ENCODE measurements at places on chromosomes 12 and 14. TPM values are rescaled to one million over a fixed set of nuclear protein-coding genes. Genes with fewer than 3 reads are reported as not detected.

The BMP4 gene
- not detected for total RNA-seq

- DNase-seq, result no peak
These were observed 176.7 kb downstream of the CALM1 start for GRCh38 chr14:90573385-90574105.

The PNMA1 gene
- 18.2 TPM for total RNA-seq

GRCh38 chr12:110993434-110993833 is 73.1 kb upstream of the MYL2 start:
- DNase-seq, result no peak

DNA sequence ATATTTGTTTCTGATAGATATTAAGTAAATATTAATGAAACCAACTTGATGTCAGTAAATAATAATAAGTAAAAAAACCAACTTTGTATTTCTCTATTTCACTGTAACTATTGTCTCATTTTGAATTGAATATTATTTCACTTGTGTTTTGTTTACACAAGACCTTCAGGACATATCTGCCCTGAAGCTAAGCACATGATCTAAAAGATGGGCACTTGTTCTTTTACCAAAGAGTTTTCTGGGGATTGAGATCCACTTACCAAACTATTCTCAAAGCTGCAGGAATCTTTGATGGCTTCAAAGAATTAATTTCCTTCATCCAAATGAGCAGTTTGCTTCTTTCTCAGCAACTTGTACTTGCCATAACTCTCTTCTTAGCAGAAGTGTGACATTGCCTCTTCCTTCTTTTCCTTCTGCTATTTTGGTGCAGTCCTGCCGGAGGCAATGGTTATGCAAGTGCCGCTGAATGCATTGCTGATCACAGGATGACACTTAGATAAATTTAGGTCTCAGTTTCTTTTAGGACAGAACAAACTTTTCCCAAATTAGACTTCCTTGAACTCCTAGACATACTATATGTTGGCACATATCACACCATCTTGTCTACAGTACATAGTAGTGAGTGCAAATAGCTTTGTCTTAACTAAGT is 9.2 kb downstream of the FAR2 start:
- DNase-seq, result no peak

DNA sequence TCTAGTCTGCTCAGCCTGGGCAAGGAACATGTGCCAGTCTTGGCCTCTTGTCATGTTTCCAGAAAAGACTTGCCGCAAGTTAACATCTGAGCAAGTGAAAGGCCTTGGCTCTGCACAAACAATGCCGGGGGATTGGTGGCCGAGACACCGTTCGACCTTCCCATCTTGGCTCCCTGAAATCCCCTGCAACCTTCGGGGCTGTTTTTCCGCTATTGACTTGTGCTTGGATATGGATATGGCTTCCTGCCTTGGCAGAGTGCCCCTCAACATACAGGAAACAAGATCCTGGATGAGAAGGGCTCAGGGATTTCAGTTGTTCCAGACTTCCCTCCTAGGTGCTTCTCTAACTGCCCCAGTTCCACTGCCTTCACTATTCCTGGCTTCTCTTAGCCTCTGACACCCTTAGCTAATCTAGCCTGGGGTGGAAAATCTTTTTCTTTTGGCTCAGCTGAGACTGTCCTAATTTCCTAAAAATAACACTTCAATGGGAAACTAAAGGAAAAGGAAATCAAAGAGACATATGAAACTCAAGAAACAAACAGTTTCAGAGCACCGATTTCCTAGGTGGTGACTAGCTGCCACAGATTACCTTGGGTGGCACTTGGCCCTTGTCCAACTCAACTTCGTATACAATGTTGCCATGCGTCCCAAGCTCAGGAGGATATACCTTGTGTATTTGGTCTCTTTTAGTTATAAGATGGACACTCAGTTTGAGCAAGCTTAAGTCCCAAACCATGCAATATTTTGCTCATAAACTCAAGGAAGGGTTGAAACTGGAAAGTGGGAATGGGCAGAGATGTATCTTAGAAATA is 33.9 kb downstream of the RDH12 start:
- DNase-seq, result no peak

DNA sequence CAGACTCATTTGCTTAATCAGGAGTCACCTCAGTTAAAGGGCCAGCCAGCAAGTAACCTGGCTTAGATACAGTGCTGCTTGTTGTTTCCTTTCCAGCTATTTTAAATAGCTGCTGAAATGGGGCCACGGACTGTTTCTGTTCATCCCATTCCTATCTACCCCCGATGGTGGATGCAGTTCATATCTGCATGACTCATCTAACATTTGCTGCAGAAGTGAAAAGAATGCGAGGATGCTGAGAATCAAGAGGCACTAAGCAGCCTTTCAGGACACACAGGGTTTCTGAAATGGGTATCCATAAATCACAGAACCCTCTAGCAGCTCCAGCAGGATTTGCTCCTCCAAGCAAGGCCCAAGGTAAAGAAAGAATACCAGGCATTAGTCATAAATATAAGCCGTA is 60.2 kb upstream of the RTRAF start:
- peak; percentile 37 for DNase-seq

The CLEC9A gene
- total RNA-seq, result not detected

The SYNDIG1L gene
- not detected for total RNA-seq

DNA sequence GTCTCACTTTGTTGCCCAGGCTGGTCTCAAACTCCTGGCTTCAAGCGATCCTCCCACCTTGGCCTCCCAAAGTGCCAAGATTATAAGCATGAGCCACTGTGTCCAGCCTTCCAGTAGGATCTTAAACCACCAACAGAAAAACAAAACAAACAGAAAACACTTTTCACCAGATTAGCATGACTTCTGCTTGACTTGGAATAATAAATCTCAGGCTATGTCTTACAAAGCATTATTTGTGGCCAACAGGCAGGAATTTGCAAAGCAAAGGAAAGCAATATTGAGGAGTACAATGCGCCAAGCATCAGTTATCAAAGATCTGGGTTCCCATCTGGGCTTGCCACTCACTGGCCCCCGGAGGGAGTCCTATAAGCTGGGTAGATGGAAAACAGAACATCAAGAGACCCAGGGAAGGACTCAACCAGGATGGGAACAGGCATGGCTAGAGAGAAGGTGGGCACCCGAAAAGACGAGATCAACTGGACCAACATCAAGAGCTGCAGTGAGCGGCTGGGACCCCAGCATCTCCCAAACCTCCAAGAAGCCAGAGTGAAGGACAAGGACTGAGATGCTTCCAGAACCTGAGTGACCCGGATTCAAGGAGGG is 101.2 kb downstream of the TMEM30B start:
- no peak for DNase-seq

DNA sequence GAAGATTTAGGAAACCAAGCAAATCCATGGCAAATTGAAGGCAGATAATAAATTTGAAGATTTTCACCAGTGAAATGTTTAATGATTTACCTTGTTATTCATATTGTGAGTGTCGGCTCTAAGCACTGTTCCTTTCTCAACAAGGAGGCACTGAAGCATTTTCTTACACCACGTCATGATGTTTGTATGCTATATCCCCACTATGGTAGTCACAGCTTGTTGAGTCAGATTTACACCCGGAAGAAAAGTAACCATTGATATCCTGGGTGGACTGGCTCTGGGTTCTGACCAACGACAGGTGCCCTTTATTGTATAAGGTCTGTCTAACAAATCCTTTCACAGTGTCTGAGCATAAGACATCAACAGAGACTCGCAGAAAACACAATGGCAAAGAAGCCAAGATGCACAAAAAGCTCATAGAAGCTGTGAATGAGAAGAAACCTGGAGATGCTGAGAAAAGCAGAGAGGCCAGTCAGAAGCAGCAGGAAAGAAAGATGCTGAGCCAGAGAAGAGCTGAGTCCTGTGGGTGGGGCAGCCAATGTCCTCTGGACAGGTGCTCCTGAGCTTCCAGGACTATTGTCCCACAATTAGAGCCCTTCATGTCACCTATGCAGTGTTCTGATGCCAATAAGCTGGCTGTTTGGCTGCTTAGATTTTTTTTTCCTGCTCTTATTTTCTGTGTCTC is 49.7 kb upstream of the ARHGAP5 start:
- DNase-seq, result peak; percentile 20

The TMPRSS12 gene
- total RNA-seq, result not detected

The GLIPR1L2 gene
- total RNA-seq, result 1.6 TPM

GRCh38 chr12:52622349-52622748 is 4.0 kb upstream of the KRT73 start:
- no peak for DNase-seq

- DNase-seq, result peak; percentile 49
These were observed 123.4 kb downstream of the PTPRQ start for GRCh38 chr12:80567401-80567800.

GRCh38 chr12:130117233-130117632 is 45.0 kb upstream of the FZD10 start:
- DNase-seq, result no peak

The CLEC7A gene
- total RNA-seq, result not detected

DNA sequence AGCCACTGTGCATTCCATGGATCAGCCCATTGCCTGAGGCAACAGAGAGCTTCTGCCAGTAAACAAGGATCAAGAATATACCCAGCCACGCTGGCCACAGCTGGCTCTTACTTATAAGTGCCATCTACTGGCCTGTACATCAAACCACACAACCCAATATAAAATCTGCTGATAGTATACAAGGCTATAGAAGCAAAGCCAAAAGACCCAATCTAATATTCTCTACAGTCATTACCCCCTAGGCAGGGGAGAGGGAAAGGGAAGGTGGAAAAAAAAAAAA is 4.4 kb upstream of the FAM186B start:
- DNase-seq, result peak; percentile 37

The POTEG gene
- not detected for total RNA-seq

DNA sequence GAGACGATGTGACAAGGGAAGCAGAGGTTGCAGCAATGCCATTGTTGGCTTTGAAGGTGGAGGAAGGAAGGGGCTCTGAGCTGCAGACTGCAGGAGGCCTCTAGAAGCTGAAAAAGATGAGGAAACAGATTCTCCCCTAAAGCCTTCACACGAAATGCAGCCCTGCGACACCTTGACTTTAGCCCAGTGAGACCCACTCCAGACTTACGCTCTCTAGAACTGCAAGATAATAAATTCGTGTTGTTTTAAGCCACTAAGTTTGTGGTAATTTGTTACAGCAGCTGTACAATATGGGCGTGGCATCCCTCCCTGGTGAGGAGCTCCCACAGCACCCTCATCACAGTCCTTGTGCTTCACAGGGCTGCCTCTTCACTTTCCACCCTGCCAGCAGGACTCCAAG is 53.2 kb downstream of the GOLGA5 start:
- no peak for DNase-seq

DNA sequence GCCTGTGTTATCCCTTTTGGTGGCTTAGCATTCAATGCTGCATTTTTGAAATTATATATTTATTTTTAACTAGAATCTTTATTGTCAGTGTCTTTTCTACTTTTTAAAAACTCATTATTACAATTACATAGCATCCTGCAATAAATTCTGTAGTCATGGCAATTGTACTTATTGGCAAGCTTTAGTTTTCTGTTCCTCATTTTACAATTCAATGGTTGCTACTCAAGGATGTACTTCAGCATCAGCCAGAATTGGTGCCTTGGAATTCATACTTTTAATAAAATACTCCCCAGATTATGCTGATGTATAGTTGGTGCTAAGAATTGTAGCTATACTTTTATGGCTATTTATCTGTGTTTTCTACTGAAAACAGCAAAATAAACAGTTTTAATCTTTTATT is 1756.8 kb upstream of the SEL1L start:
- DNase-seq, result no peak

- DNase-seq, result no peak
These were observed 24.7 kb downstream of the SLCO1B1 start for GRCh38 chr12:21155522-21156351.

The KCNJ8 gene
- total RNA-seq, result 17.8 TPM

All from GM23248 (cell line).